Head of caudate nucleus (tissue), 42 donors: ENCODE measurements at places on chromosomes 16 and 17.

DNA sequence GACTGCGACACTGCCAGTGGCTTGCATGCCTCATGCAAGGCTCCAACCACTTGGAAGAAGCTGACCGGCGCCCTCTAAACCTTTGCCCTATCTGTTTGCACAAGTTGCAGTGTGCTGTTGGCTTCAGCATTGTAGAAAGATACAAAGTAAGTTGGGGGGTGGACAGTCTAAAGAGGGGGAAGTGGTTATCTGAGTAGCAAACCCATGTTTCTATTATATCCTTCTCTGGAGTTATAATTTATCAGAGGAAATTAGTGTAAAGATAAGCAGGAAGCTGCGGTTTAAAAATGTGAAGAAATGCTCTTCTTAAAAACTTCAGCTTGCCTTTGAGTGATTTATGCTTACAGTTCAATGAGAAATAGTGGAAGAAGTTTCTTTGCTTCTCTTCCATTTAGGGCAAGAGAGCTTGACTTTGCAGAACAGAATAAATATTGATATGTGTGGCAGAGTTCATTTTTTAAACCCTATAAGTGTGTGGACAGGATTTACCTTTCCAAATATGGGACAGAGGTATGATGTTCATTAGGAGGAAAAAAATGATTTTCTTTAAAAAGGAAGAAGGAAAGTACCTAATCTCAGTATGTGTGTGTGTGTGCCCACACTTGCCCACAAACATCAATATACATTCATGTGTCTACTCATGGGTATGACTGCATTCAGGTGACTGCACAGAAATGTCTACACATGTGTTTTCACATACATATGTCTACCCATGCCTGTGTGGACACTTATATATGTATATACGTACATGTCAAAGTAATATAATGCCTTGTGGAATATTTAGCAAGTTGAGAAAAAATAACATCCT lies 8.1 kb downstream of the AMZ2 start:
- DNase-seq: no peak

- no peak for DNase-seq
Measured at GRCh38 chr16:14187517-14188338, 116.6 kb downstream of the MRTFB start.

- DNase-seq: no peak
Measured at GRCh38 chr17:9802294-9802693, 10.9 kb upstream of the DHRS7C start.

GRCh38 chr16:22397931-22398330 lies 23.5 kb upstream of the CDR2 start:
- DNase-seq: no peak

- DNase-seq: no peak
Measured at GRCh38 chr16:83842291-83842690, 34.5 kb downstream of the HSBP1 start.

- DNase-seq: no peak
Measured at GRCh38 chr17:278676-279059, 73.9 kb downstream of the RPH3AL start.

DNA sequence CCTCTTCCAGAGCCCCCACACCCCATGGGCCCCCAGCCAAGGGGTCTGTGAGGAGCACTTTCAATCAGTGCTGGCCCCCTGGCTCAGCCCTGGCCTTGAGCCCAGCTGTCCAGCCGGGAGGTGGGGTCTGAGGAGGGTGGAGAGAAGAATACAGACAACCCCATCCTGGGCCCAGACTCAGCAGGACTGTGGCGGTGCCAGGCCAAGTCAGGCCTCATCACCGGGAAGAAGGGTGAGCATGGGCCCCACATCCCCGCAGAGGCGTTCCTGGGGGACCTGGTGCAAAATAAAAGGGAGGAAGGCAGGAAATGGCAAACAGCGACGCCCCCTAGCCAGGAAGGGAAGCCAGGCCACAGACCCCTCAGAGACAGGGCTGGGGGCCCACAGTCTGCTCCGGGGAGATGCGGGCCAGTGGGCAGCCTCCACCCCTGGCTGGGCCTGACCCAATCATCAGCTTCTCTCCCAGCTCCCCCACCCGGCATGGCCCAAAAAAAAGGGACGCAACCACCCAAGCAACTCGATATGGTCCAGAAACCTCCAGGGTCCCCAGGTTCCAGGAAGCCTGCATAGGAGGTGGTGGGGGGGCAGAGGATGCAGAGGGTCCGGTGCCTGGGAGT lies 20.6 kb downstream of the ZNF423 start:
- DNase-seq: no peak
